Stimulated activated CD8-positive, alpha-beta memory T cell treated with anti-CD3 and anti-CD28 coated beads, Interleukin-7, amount 100 ng/mL, for 1 hour (primary cell): ENCODE measurements at places on chromosomes 2 and 18.

GRCh38 chr2:9347411-9347881, 75.9 kb downstream of the ITGB1BP1 start:
- DNase-seq, result no peak

DNA sequence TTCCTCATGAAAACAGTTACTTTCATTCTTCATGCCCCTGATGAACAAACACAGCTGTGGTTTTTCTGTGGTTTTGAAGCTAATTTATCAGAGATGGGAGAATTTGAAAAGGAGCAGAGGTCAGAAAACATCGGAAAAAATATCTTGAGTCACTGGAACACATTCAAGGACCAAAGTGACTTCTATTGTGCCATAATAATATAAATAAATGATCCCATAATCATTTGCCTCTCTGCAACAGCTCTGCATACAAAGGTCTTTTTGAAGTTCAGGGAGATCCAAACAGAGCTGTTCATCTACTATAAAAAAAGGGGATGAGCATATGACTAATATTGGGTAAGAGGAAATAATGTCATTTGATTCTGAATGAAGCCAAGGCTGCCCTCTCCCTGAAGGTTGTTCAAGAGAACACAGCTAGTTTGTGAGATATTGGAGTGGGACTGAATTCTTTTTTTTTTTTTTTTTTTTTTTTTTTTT, 201.3 kb upstream of the GALNT5 start:
- no peak for DNase-seq

GRCh38 chr18:212780-213179, 54.4 kb downstream of the USP14 start:
- DNase-seq, result no peak

DNA sequence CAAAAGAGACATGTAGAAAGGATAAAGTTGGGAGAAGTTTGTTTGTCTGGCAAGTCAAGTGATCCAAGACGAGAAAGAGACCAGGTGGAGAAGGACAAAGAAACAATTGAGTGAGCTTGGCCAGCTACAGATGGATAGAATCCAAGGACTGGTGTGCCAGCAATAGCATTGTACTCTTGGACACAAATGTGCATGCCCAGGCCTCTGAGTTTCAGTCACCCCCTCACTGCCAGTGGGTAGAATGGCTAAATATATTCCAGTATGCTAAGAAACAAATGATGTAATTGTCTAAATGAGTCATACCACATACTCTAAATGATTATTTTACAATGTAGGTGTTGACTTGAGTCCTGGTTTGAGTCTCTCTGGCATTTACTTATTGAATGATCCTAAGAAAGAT, 881.3 kb downstream of the LRRTM4 start:
- no peak for DNase-seq

DNA sequence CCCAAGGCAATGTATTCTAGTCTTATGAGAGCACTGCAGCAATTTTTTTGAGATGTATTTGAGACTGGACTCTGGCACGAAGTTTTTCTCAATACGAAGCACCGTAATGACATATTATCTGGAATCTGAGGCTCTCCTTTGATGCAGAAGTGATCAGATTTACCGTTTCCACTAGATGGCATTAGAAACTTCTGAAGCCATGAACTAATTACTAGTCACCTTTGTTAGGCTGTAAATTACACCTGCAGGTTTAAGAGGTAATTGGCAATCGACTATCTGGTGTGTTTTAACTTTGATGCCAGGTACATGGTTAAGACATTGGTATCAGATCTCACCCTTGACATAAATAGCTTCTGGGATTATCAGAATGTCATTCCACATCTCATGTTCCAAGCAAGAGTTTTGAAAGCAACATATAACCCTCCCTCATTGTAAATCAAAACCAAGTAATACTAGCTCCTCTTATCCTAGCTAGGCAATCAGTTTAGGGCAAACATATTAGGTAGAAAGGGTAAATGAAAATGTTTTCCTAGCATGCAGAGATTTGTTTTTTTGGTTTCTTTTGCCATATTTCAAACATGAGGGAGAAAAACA, 254.6 kb upstream of the SPRED2 start:
- DNase-seq, result no peak

GRCh38 chr2:219178377-219179175, 501 bp downstream of the RETREG2 start:
- no peak for DNase-seq

DNA sequence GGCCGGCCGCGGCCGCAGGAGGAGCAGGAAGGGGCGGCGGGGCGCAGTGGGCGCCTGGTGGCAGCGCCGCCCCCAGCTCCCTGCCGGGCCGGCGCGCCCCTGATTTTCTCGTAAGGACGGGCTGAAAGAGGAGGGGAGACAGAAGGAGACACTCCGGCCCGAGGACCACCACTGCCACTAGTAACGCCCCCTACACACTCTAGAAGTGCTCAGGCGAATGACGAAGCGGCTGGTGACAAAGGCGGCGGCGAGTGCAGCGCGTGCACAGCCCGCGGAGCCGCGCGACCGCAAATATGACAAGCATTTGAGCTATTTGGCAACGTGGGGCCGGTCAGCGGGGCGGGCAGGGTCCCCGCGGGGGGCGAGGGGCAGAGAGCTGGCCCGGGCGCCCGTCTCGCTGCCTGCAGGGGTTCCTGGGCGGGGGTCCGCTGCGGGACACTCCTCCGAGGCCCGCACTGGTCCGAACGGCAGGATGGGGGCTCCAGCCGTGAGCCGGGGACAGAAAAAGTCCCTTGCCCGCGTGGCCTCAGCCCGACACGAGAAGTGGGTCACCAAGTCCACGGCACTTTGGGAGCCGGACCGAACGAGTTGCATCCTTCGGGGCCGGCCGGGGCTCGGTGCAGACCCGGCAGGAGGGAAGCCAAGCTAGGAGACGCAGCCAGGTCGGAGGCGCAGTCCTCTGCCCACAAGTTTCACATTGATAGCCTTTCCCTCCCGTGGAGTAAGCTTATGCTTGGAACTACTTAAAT, 524 bp upstream of the SERTAD2 start:
- DNase-seq, result no peak

- DNase-seq, result no peak
Observed at GRCh38 chr2:210762604-210763588, 206.5 kb downstream of the CPS1 start.

DNA sequence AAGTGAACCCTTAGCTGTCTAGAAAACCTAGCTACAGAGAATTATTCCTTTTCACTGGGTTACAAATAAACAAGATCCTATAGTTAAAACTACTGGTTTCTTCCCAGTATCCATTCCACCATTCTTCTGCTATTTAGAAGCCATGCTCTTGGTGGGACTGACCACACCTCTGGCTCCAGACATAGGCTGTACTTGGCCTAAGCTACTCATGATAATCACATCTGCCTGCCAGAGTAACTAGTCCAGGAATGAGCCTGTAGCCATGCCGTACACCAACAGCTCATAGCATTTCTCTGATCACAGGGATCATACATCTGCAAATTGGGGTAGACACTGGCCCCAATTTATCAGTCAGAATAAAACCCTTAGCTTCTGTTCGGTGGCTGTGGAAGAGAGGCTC, 33.7 kb downstream of the NABP1 start:
- DNase-seq, result no peak

GRCh38 chr18:25675123-25675850, 323.3 kb upstream of the ZNF521 start:
- no peak for DNase-seq

DNA sequence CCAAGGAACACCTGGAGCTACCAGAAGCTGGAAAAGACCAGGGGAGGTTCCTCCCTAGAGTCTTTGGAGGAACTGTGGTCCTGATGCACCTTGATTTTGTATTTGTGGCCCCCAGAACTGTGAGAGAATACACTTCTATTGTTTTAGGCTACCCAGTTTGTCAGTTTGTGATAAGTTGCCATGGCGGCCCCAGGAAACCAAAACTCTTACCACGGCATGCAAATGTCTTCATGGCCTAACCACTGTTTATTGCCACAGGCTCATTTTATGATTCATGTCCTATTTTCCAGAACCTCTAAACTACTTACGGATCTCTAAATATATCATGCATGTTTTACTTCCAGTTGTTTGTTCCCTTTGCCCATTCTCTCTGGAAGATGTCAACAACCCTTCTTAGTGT, 1250.7 kb upstream of the FAM98A start:
- no peak for DNase-seq

- DNase-seq, result no peak
Observed at GRCh38 chr2:219658196-219658846, 30.9 kb downstream of the SLC4A3 start.

GRCh38 chr2:177467646-177468045, 75.1 kb downstream of the AGPS start:
- no peak for DNase-seq

- no peak for DNase-seq
Observed at GRCh38 chr2:29063646-29064345, 10.5 kb downstream of the PCARE start.

- no peak for DNase-seq
Observed at GRCh38 chr2:230202430-230203109, 17.2 kb downstream of the SP110 start.

GRCh38 chr18:5311301-5311989, 15.9 kb upstream of the ZBTB14 start:
- no peak for DNase-seq
